ENCODE measurements at places on chromosomes 4 and X.

GRCh38 chr4:149701435-149702156 lies 114.0 kb downstream of the IQCM start:
- no peak for DNase-seq

DNA sequence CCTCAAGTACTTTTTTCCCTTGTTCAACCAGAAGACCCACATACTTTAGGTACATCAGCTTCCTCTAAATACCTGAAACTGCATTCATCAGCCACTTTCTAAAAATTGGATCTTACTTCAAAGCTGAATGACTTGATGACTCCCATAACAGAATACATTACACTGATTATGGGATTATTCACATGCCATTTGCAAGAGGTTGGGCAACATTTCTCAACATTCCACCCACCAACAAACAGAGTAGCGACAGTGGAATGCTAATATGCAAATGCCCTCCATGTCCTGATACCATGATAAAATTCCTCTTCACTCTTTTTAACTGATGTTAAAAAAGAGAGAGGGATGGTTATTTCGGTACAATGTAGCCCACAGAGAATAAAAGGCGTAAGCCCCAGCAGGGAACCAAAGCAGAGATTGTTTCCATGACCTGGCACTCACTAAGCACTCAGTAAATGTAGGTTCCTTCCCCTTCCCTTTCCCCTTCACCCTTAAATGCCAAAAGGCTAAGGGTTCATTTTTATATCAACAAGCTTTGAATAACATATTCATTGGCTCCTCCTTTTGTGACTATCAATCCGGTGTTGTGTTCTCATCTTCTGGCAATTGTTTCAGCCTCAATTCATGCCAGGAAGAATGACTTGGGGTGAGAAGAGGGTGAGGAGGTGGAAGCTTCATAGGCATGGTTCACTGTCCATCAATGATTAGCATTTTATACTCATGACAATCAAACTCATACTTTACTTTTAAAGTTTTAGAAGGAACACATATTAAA lies 317.2 kb downstream of the DHX15 start:
- no peak for DNase-seq

DNA sequence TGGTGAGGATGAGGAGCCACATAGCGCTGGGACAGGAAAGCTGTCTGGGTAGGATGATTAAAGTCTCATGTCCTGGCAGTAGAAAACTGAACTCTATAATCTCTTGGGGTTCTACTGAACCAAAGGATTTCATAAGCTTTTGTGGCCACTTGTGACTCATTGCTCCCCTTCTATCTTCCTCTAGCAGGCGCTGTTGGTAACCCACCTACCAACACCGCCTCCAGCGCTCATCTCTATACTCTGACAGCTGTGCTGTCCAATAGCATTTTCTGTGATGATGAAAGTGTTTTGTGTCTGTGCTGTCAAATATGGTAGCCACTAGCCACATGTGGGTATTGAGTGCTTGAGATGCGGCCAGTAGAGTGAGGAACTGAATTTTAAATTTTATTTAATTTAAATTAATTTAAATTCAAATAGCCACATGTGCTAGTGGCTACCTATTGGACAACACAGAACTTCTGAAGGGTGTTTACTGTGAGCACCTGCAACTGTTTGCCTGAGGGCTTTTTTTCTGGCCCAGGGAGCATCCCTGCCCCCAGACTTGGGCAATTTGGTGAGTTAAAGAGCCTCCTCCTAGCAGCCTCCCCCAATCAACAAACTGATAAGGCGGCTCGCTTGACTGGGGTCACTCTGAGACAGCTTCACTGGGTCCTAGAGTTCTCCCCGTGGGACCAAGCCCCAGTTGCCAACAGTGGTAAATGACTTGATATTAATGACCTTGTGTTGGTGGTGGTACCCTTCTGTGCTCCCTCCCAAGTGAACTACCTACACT lies 169.2 kb upstream of the ATP6AP2 start:
- DNase-seq = no peak

DNA sequence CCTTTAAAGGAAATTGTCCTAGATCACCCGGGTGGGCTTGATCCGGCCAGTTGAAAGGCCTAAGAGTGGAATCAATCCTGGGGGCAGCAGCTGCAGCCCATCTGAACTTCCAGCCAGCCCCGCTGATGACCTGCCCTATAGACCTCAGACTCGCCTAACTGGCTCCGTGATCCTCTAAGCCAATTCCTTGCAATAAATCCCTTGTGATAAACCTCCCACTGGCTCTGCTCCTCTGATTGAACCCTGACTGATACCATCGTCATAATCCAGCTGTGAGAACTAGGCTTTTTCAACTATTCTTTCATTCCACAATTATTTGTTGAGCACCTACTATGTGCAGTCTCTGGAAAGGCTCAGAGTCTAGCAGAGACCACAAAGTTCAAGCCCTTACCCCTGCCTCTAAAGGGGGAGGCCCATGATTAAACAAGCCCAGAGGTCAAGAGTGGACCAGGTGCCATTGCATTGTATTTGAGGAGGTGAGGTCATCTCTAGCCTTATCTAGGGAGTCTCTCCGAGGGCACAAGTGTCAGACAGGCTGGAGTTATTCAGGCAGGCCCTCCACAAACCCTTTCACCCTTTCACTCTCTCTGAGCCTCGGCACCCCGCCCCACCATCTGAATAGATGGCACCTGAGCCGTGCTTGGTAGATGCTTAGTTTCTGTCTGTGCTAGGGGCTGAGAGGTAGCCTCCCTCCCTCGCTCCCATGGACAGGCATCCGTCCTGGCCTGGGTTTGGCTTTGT lies 20.5 kb upstream of the GPR78 start:
- DNase-seq = no peak

GRCh38 chr4:5631352-5632065 lies 76.8 kb downstream of the EVC2 start:
- no peak for DNase-seq

- no peak for DNase-seq
Observed at GRCh38 chr4:138158746-138159297, 83.3 kb downstream of the SLC7A11 start.

GRCh38 chr4:102642631-102643298 lies 118.0 kb downstream of the MANBA start:
- no peak for DNase-seq

GRCh38 chrX:38939067-38939466 lies 137.8 kb downstream of the MID1IP1 start:
- DNase-seq = no peak

DNA sequence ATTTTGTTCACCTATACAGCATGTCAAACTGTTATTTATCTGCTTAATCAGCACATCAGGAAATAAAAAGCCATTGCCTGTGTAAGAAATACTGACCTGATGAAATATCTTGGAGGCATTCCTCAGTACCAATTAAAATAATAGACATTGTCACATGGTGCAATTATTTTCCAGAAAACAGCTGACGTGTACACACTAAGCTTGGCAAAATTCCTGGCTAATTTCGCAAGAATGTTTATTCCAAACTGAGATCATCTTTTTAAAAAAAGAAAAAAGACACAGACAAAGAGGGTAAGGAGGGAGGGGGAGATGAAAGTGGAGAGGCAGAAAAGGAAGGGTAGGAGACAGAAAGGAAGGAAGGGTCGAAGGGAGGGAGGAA lies 61.9 kb upstream of the NFKB1 start:
- DNase-seq = no peak

GRCh38 chrX:131084145-131084544 lies 26.0 kb downstream of the ARHGAP36 start:
- no peak for DNase-seq

DNA sequence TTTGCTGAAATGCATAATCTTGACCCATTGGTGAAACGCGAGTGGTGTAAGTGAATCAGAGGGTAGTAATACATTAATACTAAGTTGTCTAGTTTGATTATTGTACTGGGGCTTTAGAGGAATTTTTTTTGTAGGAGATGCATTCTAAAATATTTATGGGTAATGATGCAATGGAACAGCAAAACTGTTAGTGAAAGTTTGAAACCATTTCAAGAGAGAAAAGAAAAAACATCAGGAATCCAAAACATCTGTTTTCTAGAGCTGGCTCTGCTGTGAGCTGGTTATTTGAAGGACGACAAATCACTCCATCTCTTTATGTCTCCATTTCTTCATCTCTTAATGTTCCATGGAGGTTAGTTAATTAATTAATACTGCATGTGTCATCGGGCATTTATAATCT lies 351.9 kb upstream of the FAT1 start:
- DNase-seq = no peak

GRCh38 chrX:124338733-124339514 lies 6.5 kb downstream of the TEX13D start:
- no peak for DNase-seq

DNA sequence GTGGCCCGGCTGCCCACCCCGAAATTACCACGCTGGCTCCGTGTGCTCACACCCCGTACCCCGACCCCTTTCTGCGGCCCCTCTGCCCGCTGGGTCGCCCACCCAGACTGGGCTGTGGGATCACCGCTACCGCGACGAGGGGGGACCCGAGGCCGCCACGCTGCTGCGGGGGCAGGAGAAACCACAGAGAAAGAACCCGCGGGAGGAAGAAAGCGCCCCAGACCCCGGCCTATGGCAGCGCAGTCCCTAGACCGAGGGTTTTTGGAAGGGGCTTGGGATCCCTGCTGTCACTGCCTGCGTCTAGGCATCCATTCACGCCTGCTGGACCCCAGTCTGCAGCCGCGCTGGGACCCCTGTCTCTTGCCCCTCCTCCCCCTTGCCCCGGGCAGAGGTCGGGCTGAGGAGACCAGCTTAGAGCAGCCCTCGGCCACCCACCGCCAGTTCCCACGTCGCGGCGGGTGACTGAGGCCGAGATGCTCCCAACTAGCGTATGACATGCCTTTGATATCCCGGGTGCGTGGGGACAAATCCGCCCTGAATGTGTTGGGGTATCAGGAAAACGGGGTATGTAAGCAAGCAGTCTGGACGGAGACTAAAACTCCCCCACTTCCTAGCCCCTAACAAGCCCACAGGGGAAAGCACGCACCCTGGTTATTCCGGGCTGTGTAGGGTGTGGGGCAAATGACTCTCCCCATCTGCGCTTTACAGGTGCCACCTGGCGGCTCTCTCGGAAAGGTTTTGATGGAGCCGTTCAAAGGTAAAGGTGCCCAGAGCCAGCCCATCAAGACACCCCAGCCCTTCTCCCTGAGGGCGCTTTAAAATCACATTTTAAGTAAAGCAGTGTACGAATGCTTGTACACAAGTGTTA lies 862 bp upstream of the INPP4B start:
- no peak for DNase-seq

DNA sequence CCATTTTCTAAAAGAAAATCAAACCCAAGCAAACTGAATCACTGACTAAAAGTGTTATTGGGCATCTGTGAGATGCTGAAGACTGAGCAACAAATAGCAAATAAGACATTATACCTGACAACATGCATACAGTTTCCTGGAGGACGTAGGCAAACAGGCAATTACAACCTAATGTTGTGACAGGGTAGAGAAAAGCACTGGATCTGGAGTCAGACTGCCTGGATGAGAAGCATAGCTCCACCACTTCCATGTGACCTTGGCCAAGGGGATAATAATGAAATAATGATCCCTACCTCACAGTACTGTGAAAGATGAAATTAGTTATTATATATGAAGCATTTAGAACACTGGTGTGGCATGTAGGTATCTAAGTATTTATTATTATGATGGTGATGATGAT lies 2.7 kb downstream of the SPINK2 start:
- no peak for DNase-seq

DNA sequence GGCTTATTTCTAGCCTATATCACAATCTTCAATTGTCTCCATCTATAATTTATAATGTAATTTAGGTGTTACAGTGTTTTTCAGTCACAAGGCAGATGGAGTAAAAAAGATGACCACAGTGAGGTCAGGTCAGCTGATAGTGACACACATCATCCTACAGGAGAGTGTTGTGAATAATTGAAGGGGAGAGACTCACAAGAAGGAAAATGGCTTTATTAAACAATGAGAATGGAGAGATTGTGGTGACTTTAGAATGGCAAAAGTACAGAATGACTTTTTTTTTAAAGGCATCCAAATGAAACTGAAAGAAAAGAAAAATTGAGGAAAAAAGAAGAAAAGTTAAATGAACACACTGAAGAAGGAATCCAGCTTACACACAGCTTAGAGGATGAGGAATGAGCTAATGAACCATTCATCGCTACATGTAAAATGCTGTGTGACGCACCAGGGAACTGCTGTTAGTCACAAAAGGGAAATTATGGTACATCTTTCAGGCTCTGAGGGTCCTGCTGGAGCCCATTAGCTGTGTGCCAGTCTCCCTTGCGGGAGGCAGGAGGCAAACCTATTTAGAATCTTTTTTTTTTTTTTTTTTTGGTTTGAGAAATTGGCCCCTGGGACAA lies 56.6 kb downstream of the SPRY1 start:
- no peak for DNase-seq

- no peak for DNase-seq
Observed at GRCh38 chr4:151830168-151830567, 69.4 kb upstream of the GATB start.

- DNase-seq = no peak
Observed at GRCh38 chr4:147830987-147831386, 99.1 kb downstream of the ARHGAP10 start.

DNA sequence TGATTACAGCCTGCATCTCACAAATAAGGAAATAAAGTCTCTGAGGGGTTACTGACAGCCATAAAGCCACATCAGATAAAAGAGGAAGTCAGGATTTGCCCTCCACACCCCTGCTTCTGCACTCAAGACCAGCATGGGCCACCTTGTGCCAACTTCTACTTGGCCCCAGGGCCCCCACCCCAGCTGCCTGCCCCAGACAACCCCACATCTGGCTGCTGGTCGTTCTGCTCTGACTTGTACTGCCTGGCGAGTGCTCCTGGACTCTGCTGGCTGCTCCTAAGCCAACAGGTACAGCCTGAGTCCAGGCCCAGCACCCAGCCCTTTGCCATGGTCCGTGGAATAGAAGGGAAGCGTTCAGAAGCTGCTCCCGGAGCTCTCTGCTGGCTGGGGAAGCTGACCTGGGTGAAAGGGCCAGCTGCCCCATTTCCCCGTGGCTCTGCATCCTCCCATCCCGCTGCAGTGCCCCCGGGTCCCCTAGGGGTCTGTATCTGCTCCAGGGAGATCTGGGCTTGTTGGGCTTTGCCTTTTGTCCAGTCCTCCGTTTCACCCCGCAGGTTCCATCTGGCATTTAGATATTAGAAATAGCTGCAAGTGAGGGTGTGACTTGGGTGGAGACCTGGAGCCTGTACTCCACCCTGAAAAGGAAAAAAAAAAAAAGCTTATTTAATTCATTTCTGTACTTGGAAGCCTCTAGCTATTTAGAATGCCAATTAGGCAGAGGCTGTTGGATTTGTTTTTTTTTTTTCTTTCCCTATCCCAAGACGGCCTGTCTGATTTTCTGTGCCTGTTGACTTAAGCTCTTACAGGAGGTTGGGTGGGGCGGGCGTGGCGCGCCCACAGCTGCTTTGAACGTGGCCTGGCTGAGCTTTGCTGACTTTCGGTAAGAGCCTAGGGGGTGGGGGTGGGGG lies 194.7 kb downstream of the PTTG2 start:
- DNase-seq = no peak

DNA sequence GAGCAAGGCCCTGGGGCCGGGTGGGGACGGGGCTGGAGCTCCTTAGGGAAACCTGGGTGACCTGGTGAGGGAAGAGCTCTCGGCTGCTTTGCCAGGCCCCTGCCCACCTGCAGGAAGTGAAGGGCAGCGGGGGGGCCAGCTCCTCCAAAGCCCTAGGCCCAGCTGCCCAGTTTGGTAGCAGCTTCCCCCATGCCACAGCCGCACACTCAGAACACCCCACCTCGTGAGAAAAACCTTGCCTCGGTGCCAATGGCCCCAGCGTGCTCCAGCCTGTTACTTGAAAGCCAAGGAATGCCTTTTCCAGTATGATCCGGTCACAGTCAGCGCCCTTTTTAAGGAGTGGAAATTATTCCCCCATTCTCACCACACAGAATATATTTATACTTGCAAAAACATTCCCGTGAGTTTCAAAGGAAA lies 38.3 kb downstream of the ACOX3 start:
- no peak for DNase-seq
